ENCODE measurements at places on chromosomes 4 and X.

- no peak for DNase-seq
These were observed 154.4 kb downstream of the SHROOM3 start for GRCh38 chr4:76589402-76589801.

DNA sequence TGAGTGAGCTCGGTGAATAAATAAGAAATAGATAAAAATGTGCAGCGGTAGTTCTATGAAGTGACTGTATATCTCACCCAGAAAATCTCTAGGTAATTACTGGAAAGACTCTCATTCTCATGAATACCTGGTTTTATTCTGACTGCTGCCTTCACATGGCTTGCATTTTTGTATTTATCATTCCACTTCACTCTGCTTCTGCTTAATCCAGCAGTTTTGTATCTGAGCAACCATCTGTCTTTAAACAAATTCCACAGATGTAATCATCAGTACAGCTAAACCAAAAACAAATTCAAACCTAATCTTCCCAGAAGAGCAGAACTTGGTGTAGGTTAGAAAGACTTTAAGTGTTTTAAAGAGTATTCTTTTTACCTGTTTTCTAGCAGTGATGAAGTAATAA is 11.2 kb upstream of the ALB start:
- no peak for DNase-seq

DNA sequence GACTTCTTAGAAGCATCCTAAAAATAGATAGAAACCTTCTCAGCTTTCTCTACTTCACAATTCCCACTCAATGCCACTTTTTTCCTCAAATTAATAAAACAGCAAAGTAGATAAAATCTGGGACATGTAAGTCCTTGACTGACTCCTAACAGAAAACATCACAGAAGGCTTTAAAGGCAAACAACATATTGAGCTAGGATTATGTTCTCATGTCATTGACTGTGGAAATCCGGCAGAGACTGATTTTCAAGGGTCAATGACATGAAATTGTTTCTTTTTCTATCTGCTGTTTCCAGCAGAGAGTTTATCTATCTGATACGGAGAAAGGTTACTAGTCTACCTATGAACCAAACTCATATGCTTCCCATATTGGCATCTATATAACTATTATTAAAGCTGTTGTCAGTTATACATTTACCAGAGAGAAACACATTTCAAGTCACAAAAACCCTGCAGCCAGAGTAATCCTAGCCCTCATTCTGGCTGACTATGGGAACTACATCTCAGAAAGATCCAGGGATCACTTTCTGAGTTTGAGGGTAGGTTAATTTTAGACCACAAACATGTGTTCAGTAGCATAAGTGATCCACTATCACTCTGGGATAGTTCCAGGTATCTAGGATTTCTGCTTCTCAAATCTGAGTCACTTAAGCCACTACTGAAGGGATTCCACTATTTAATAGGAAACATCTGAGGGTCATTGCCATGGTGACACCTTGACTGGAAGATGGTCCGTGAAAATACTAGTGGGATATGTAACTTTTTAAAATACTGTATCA is 147.6 kb downstream of the PPP3CA start:
- DNase-seq: no peak

DNA sequence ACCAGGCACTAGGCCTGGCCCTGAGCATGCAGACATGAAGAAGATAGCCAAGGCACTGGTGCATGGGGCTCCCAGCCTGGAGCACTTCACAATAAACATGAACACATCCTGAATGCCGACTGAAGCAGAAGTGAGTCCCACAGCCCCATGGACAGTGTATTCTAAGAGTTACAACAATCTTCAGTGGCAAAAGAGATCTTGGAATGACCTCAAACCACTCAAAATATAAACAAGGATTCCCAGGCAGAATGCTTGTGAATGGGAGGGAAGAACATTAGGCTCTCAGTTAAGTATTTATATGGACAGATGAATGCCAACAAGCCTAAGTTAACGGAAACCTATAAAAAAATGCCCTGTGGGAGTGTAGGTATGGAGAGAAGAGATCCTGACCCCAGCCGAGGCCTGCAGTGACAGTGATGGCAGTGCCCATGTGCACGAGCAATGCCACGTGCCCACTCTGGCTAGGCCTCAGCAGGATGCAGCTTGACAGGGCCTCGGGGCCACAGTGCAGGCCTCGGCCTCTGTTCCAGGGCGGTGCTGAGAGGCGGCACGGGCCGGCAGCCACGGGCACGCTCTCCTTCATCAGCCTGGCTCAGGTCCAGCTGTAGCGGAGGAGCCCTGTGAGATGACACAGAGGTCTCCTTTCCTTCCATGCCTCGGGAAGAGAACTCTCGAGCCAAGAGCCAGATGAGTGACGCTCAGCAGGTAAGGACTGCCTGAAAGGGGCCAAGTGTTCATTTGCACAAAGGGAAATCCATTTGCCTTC is 49.2 kb downstream of the IRF2 start:
- DNase-seq: no peak

DNA sequence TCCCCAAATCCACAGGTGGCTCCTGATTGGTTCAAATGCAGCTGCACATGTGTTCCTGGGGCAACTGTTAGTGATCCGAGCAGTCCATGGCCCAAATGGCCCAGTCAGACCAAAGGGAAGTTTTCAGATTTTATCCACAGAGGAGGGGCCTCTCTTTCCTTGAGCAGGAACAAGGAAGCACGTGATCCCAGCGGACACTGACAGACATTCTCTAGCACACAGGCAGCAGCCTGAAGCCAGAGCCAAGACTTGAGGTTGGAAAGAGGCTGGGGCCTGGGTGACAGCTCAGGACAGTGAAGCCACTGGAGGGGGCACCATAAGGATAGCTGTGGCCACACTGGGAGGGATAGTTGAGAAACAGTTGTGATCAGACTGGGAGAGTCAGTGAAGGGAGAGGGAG is 3.5 kb upstream of the ZFP92 start:
- no peak for DNase-seq

DNA sequence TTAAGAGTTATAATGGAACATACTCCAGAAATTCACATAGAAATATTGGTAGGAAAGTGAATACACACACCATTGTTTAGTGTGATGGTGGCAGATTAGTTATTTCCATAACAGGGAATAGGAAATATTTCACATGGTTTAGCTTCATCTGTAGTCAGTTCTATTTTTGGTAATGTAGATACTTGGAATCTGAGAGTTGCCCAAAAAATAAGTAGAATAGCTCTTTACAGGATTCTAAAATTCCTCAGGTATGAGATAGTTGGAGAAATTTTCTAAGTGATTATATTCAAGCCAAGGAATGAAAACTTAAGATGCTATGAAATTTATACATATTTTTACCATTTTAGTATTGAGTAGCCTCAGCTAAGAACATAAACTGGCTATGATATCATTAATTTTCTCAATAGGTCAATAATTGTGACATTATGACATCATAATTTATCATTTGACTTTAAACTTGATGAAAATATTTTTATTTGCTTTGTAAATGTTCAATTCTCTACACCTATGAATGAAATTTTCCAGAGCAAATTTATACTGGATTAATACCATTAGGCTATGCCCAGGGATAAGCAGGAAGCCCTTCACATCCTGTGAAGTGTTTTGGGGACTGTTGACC is 35.8 kb downstream of the CPEB2 start:
- no peak for DNase-seq

GRCh38 chr4:43275779-43276178 is 383.3 kb downstream of the GRXCR1 start:
- no peak for DNase-seq

DNA sequence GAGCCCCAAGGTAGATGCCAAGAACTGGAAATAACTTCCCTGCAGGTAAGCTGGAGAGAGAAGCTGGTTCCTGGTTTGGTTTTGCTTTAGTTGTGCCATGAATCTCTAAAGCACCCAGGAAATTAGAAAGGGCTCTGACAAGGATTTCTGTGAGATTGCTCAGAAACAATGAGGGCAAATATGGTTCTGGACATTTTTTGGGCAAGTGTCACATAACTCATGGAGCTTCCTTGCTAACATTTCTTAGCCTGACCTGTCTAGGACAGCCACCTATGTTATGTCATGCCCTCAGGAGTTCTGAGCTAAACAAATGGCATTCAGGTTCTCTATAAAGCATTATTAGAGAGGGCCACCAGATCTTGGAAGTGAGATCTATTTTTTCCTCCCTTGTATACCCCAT is 131.8 kb downstream of the GUCY2F start:
- no peak for DNase-seq

- peak; percentile 68 for DNase-seq
These were observed 78.0 kb upstream of the BCOR start for GRCh38 chrX:40175511-40176350.

GRCh38 chr4:98609934-98610333 is 48.5 kb downstream of the TSPAN5 start:
- no peak for DNase-seq

GRCh38 chr4:161704653-161705052 is 459.1 kb downstream of the FSTL5 start:
- DNase-seq: no peak

DNA sequence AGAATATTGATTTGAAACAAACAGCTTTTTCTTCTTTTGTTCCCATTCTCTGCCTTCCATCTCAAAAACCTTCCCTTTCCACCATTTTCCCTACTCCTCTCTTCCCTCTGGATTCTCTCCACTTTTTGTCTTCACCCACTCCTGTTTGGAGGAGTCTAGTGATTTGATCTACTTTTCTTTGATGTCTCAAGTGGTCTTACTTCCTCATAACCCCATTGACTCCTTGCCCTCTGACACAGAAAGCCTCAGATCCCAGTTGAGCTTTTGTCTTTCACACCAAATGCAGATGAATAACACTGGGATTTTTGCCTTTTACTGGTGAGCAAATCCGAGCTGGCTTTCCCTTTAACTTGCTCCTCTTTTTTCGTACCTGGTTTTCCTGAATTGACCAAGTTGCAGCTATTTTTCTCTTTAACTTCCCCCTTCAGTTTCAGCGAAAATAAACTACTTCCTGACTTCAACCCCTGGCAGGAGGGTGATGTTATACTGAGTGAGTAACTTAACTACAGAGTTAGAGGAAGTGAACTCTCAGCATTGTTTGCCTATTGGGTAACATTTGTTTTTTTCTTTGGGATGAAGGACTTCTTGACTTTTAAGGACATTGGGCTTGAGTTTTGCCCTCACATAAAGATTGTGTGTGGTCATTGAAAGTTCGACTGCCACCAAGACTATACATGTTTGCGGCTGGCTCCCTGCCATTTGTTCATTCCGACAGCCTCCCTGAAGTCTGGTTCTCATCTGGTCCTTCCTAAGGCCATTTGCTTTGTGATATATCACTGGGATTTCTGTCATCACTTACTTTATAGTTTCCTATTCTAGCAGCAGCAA is 392.8 kb upstream of the NR3C2 start:
- DNase-seq: no peak

DNA sequence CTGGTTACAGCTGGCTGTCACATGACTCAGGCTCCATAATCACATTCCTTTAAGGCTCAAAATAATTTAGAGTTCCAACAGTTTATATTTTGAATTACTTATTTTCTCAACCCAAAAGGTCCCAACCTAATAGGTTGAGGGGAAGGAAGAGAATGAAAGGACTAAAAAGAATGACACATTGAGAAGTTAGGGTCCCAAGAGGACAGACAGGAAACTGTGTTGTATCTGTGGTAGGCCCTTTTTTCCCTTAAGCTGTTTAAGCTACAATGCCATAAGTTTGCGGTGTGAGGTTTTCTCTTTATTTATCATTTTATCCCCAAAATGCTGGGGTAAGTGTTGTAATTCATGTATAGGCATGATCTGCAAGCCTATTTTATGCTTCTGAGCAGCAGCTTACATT is 290.2 kb downstream of the ZNF674 start:
- DNase-seq: no peak

DNA sequence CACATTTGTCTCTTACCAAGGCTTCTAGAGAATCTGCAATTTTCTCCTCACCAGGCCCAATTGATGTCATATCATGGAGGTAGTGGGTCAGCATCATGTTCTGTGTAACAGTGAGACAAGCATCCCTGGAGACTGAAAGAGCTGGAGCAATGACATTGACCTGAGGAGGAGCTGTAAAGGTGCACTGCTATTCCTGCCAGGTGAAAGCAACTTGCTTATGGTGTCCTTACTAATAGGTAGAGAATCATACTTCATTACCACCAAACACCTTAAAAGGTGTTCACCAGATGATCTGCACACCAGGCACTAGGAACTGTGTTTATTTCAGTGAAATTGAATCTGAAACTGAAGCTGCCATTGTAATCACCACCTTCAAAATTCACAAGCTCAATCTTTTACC is 188.7 kb downstream of the AFAP1 start:
- DNase-seq: no peak

DNA sequence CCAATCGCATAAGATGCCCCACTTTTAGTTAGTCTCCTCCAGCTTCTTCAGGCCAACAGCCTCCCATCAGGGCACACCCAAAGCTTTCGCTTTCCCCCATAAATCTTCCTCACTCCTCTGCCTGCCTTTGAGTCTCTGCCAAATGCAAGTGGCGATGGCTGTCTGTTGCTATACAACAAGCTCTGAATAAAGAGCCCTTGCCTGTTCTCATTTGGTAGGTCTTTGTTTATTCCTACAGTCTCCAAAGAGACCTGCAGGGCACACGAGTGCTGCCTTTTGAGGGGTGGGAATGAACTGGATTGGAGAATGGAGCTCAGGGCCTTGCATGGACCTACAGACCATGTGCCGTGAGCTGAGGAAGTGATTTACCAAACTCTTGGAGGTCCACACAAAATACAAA is 52.2 kb upstream of the SOD3 start:
- DNase-seq: no peak

Data from central memory CD8-positive, alpha-beta T cell (primary cell).